ENCODE measurements at places on chromosomes 2 and 18.

GRCh38 chr2:189543367-189543766, 37.2 kb downstream of the SLC40A1 start:
- DNase-seq: no peak

DNA sequence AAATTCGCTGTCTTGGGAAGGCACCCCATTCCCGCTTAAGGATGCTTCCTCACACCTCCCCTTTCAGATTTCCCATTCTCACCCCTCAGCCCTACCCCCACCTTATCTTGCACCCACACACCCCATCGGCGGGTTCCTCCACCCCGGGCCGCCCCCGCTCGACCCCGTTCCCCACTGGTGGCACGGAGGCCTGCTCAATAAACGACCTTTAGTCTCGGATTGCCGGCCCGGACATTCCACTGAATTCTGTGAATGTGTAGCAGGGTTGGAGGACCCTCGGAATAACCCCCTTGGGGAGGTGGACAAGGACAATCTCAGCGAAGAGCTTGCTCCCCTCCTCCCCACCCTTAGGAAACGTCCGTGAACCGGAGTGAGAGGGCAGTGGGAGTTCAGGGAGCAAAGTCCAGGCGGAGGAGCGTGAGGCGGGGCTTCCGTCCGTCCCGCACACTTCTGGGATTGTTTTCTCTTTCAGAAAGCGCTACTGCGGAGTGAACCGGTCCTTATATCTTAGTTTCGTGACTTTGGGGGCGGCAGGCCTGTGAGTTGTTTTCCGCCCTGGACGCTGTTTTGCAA, 2.8 kb upstream of the LBX2 start:
- no peak for DNase-seq

DNA sequence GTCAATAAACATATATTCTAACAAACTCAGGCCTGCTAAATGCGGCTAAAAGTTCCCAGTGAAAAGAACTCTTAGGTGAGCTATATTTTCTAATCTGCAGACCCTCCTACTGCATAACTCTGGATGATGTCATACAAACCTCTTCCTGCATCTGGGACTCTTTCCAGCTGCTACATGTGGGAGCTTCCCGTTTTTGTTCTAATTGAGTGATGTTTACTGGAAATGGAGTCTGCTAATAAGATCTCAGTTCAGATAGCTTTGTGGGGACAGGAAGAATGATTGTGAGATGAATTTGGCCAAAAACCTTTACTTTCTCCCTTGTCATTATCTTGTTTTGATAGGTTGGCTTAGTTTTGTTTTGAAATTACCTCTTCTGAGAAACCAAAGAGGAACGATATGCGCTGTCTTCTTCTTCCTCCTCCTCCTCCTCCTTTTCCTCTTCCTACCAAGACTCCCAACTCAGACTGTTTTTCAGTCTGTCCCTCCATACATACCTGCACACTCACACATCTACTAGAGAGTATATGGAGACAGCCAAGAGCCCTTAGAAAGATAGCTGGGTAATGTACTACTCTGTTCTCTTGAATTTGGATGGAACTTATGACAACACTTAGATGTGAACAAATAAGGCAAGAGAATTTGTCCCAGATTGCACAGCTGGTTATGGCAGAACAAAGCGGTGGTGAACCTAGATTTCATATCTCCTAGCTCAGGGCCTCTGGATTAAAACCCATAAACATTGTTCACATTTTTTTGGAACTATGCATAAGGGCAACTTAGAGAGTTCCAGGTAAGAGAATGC, 39.8 kb upstream of the AAK1 start:
- no peak for DNase-seq

GRCh38 chr18:37471637-37472036, 94.0 kb downstream of the CELF4 start:
- no peak for DNase-seq

- no peak for DNase-seq
Measured at GRCh38 chr18:7607540-7608173, 40.5 kb downstream of the PTPRM start.

GRCh38 chr2:196702641-196703040, 63.1 kb downstream of the CCDC150 start:
- DNase-seq: no peak

GRCh38 chr2:4914551-4914950, 777.6 kb upstream of the SOX11 start:
- no peak for DNase-seq

DNA sequence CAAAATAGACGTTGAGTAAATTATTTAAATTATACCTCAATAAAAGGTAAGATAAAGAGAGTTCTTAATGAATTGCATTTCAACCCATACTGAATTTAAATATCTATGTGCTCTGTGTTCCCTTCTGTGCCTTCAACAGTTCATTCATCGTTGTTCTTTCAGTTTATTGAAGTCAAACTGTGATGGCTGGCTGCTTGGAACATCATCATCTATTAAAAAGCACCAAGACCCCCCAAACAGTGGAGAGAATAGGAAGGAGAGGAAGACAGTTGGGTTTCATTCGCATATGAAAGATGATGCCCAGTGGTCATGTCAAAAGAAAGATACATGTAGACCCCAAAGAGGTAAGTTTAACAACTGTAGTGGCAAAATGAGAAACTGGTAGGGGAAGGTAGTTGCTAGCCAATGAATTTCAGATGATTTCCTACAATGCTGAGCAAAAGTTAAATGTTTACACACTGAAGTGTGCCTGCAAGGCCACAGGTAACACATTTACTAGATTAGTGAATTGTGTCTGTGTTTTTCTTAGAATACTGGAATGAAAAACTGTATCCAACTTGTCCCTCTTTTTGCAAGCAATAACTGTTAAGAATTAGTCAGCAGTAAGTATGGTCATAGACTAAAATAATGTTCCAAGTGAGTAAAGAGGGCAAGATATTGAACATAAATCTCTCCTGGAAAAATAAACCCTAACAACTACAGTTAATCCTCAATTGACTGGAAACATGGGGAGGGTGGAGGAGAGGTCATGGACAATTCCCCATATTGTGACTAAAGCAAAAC, 331.3 kb downstream of the KIAA1328 start:
- no peak for DNase-seq

GRCh38 chr2:121483846-121484245, 46.8 kb upstream of the RNU4ATAC start:
- no peak for DNase-seq

DNA sequence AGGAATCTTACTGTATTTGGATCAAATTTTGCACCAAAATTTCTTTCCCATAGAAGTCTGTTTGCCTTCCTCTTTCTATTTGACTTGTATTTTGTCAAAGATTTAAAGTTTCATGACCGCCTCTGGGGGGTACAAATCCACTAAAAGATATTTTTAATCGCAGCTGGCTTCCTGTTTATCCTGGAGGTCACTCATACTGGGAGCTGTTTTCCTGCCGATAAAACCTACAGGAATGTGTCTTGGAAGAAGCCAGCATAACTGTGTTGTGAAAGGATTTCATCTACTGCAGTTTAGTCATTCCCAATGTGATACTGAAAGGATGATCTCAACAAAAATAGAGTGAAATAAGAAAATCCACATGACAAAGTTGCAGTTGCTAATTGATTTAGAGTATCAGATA, 184.0 kb downstream of the RIT2 start:
- DNase-seq: no peak

- no peak for DNase-seq
Measured at GRCh38 chr18:50982802-50983179, 15.0 kb downstream of the ELAC1 start.

DNA sequence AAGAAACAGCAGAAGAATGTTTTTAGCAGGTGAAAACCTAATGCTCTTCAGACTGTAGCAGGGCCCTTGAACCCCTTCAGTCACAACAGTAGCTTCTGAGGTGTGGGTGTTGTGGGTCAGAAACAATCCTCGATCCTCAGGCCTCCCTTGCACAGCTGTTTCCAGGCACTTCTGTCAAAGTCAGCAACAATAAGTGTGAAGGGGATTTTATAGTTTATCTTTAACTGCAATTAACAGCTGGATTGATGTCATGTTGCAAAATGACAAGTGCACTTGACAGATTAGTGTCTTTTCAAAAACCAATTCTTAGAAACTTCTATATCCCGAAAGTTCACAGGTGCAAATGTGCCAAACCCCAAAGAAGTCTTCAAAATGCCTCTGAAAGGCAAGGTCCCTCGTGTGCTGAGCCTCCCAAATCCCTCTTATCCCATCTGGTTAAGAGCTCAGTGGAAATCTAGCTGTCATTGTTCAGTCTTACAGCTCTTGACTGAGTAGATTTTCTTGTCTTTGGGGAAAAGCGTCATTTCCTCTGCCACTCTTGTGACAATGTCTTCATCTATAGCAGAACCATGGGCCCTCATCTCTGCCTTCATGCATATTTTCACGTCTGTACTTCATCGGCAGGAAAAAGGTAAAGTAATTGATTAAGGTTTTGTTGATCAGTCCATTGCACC, 29.6 kb downstream of the M1AP start:
- DNase-seq: no peak

- no peak for DNase-seq
Measured at GRCh38 chr2:129934044-129934822, 45.2 kb upstream of the RAB6C start.

DNA sequence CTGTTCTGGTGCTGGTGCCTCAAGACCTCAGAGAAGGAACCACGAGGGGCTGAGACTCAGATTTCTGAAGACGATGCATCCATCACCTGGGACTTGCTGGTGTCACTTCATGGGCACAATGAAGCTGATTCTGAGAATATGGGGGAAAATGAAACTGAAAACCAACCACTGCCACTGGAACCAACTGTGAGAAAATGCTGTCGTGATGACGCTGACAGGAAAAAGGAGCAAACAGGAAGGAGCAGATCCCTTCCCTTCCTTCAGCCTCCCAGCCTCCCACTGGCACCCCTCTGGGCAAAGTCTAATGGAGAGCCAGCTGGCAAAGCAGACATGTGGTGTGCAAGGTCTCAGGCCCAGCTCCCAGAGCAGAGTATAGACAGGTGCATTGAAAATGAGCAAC, 109.7 kb downstream of the FOXI3 start:
- DNase-seq: no peak

DNA sequence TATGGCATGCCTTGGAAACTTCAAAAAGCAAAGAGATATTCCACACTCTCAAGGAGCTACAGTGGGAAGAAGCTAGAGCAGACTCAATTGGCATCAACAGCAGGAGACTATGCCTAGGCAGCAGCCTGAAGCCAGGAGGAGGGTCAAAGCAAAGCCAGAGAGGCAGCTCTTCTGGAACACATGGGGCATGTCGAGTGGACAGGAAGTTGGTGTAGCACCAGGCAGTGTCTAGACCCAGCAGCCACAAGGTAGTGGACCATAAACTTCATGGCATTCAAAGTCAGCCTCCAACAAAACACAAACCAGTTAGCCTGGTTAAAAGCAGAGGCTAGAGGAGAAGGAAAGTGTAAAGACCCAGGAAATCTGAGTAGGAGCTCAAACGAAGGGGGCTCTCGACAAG, 311.2 kb upstream of the PKDCC start:
- no peak for DNase-seq

- DNase-seq: no peak
Measured at GRCh38 chr2:11811036-11811654, 64.7 kb downstream of the LPIN1 start.

- no peak for DNase-seq
Measured at GRCh38 chr2:283996-284794, 3.7 kb downstream of the ALKAL2 start.

- DNase-seq: no peak
Measured at GRCh38 chr2:66481100-66481549, 46.2 kb downstream of the MEIS1 start.

DNA sequence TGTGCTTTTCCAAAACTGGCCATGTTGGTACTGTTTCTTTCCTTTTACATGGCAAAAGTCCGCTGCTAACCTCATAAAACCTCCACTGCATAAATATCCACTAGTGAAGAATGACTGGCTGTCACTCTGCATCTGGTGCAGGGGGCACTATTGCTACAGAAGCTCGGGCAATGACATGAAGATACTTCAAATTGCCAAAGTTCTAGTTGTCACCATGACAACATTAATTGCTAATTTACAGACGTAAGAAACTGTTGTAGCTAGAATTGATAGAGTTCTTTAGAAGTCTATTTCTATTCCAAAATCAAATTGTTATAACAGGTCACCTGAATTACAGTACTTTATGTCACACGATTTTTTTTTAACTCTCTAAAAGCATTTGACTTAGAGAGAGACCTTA, 845 bp downstream of the CFAP210 start:
- DNase-seq: no peak

- no peak for DNase-seq
Measured at GRCh38 chr2:39511219-39511604, 74.1 kb upstream of the MAP4K3 start.

DNA sequence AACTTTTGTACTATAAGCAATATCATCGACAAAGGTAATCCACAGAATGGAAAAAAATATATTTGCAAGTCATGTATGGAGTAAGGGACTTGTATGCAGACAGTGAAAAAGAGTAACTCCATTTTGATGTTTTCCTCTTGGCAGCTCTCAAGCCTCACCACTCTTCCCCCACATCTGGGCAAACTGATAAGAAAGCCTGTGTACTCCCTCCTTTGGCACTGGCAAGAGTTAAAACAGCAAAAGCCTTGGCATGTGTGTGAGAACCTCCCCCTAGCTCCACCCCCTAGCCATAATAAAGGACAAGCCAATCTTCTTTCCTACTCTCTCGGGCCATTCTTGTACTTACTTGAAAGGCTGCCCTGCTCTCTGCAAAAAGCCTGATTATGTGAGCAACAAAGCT, 335.2 kb downstream of the LRATD1 start:
- DNase-seq: no peak

DNA sequence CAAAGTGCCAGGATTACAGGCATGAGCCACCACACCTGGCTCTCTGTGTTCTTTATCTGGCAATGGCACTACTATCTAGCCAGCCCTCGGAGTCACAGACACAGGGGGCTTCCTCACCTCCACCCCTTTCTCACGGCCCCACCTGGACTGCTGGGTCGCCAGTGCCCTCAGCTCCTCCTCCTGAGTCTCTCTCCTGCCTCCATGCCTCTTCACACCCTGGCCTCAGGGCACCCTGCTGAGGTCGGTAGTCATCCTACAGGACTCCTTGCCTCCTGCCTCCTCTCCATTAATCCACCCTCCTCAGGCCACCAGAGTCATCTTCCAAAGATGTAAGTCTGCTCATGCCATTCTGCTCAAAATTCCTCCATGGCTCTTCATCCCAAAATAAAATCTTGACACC, 8.6 kb upstream of the ASPRV1 start:
- DNase-seq: no peak

DNA sequence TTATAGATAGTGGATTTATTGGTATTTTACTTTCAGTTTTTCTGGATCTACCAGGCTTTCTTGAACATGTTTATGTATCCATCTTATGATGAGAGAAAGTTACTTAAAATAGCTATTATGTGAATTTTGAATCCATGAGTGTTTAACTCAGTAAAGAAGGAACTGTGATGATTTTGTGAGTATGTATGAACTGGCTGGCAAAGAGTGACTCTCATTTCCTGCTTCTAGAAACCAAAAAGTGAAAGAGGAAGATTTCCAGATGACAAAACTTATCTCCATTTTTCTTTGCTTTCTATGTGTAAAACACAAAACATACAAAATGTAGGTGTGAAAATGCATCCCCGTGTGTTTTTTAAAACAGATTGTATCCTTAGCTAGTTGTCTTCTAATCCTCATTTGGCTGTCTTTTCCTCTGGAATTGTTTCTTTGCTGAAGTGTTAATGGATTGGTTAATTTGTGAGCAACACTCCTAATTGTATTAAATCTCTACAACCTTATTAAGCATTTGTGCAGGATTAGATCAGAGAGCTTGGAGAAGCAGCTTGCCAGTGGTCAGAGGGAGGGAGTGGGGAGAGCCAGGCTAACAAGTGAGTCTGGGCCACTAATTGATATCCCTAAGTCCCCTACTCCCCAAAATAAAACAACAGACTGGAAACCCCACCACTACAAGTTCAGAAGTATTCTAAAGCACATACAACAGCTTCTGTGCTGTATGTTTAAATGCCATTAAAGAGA, 23.9 kb downstream of the PTPRM start:
- no peak for DNase-seq
